ENCODE measurements at places on chromosomes 4 and X. TPM values are rescaled to one million over a fixed set of nuclear protein-coding genes. Genes with fewer than 3 reads are reported as not detected.

Gene C4orf36
- 1.6 TPM for total RNA-seq

Gene DACH2
- total RNA-seq: 6.4 TPM

Gene CT45A5
- not detected for total RNA-seq

Gene KLHL13
- 51.2 TPM for total RNA-seq

Gene CEP44
- 35.4 TPM for total RNA-seq

Gene CLDN22
- not detected for total RNA-seq

Gene ENPEP
- 0.78 TPM for total RNA-seq

Gene CCDC120
- total RNA-seq: 2.0 TPM

Gene HPGDS
- total RNA-seq: 1.4 TPM

Gene ELF4
- 0.31 TPM for total RNA-seq

Gene SLC4A4
- total RNA-seq: 15.6 TPM

Gene ANXA3
- total RNA-seq: 5.1 TPM

Gene USP26
- total RNA-seq: not detected

Measured in occipital lobe (tissue), 3 donors.